ENCODE measurements at places on chromosomes 7 and 10. TPM values are rescaled to one million over a fixed set of nuclear protein-coding genes. Genes with fewer than 3 reads are reported as not detected.

ZNF736 gene
- not detected for total RNA-seq

DOCK1 gene
- 53.1 TPM for total RNA-seq

ITIH5 gene
- 4.1 TPM for total RNA-seq

SPDYE6 gene
- total RNA-seq, result not detected

MRLN gene
- not detected for total RNA-seq

AGBL3 gene
- total RNA-seq, result 0.94 TPM

DNA sequence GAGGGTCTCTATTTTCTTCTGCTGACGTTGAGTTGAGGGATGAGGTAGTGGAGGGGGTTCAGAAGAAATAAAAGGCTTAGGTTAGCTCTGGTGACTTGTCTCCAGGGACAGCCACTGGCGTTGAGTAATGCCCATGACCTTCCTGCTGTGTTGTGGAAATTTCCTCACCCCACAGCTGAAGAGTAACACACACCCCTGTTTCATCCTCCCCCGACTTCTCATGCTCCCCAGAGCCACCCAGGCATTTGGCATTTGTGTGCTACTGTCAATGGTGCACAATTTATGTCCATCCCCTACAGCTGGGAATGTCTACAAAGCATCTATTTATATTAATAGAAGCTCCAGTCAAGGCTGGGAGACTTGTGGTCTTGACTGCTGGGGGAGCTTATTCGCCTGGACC, 4.7 kb upstream of the TMEM72 start:
- no peaks in the 10 kb centered on the region for H3K36me3 ChIP-seq
- no peak overlapping the region for H3K4me3 ChIP-seq
- no peak for DNase-seq

GRCh38 chr10:94286901-94287300, 75.8 kb downstream of the NOC3L start:
- H3K36me3 ChIP-seq, result peaks cover 7% of the 10 kb centered on the region
- peaks cover 48% of the 10 kb centered on the region for H3K4me1 ChIP-seq
- no peaks in the 10 kb centered on the region for H3K27me3 ChIP-seq
- DNase-seq, result no peak

- H3K4me1 ChIP-seq, result no peaks in the 10 kb centered on the region
- no peaks in the 10 kb centered on the region for H3K27me3 ChIP-seq
- no peaks in the 10 kb centered on the region for H3K36me3 ChIP-seq
- H3K27ac ChIP-seq, result no peak overlapping the region
- DNase-seq, result no peak
- H3K4me3 ChIP-seq, result no peak overlapping the region
Measured at GRCh38 chr10:98880971-98881370, 354.7 kb downstream of the HPSE2 start.

DNA sequence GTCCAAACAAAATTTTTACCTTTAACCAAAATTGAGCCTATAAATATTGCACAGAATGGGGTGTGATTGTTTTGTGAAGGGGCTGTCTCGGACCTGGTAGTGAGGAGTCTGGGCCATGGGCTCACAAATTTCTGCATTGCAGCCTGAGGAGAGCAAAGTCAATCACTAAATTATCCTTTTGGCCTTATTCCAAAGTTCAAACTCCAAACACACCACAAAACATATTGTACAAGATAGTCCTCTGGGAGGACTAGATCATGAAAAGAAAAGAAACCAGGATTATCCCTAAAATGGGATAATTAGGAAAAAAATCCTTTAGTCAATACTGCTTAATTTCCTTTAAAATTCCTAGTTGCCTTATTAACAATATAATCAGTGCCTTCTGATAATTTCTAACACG, 115.5 kb downstream of the BUB3 start:
- no peaks in the 10 kb centered on the region for H3K36me3 ChIP-seq
- H3K4me1 ChIP-seq, result peaks cover 23% of the 10 kb centered on the region
- no peaks in the 10 kb centered on the region for H3K27me3 ChIP-seq
- H3K27ac ChIP-seq, result no peak overlapping the region
- H3K4me3 ChIP-seq, result no peak overlapping the region

- no peak overlapping the region for H3K27ac ChIP-seq
- no peaks in the 10 kb centered on the region for H3K4me1 ChIP-seq
- no peaks in the 10 kb centered on the region for H3K36me3 ChIP-seq
- no peak for DNase-seq
- H3K27me3 ChIP-seq, result no peaks in the 10 kb centered on the region
Measured at GRCh38 chr10:131070856-131071255, 240.7 kb downstream of the TCERG1L start.

DNA sequence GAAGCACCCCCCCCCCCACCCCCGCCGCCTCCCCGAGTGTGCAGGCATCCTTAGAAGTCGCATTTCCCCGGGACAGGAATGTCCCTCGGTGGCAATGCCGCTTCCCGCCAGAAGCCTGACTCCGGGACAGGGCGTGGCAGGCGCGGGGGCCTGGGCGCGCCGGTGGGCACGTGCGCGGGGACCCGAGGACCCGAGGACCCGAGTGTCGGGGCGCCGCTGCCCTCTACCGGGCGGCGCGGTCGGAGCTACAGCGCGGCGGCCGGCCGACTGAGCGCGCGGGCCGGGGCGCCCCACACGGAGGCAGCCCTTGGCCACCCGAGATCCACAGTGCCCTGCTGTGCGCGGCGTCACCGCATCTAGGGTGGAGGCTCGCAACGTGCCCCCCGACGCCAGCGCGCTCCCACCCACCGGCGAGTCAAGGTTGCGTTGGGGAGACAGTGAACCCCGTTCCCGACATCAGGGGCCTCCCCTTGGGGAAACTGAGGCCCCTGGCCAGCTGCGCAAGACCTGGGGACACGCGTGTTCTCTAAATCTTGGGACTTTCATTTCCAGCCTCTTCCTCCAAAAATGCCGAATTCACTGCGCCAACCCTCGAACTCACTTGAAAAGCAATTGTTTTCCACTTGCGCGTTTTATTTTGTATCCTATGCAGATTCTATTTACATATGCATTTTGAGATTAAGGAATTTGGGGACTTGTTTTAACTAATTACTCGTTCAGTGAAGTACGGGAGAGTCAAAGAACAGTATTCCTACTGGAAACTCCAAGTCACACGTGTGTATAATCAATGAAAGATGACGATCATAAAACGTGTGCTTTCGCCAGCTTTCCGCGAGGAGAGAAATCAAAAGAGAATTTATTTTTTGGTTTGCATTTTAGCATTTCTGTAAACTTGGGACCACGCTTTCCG, 3.1 kb upstream of the CUX1 start:
- H3K36me3 ChIP-seq, result no peaks in the 10 kb centered on the region
- H3K4me1 ChIP-seq, result peaks cover 30% of the 10 kb centered on the region
- no peak for DNase-seq
- H3K27me3 ChIP-seq, result peaks cover 3% of the 10 kb centered on the region

DNA sequence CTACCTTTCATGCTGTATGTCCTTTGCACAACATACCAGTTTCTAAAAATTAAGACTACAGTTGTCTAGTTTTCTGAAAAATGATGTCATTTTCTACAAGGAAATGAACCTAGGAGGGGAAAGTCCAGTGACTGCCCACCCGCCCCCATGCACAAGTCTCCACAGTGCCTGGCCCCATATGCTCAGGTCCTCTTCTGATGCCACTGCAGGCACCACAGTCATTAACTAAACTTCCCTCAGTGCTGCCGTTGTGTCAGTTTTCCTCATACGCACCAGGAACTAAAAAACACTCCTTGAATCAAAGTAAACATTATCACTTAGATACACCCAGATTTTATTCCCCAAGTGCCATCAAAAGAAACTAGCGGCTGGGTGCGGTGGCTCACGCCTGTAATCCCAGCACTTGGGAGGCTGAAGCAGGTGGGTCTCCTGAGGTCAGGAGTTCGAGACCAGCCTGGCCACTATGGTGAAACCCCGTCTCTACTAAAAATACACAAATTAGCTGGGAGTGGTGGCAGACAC, 6.9 kb upstream of the TNS3 start:
- no peak overlapping the region for H3K4me3 ChIP-seq
- DNase-seq, result no peak
- peaks cover 75% of the 10 kb centered on the region for H3K4me1 ChIP-seq
- no peaks in the 10 kb centered on the region for H3K36me3 ChIP-seq

- peaks cover 13% of the 10 kb centered on the region for H3K4me1 ChIP-seq
- H3K27me3 ChIP-seq, result no peaks in the 10 kb centered on the region
- H3K4me3 ChIP-seq, result no peak overlapping the region
- peaks cover 4% of the 10 kb centered on the region for H3K36me3 ChIP-seq
- no peak for DNase-seq
Measured at GRCh38 chr10:29119374-29119773, 169.5 kb upstream of the LYZL1 start.

- H3K27ac ChIP-seq, result no peak overlapping the region
- H3K4me1 ChIP-seq, result peaks cover 5% of the 10 kb centered on the region
- peaks cover 9% of the 10 kb centered on the region for H3K36me3 ChIP-seq
- no peak for DNase-seq
- H3K27me3 ChIP-seq, result no peaks in the 10 kb centered on the region
Measured at GRCh38 chr7:98294798-98295382, 13.4 kb downstream of the BRI3 start.

DNA sequence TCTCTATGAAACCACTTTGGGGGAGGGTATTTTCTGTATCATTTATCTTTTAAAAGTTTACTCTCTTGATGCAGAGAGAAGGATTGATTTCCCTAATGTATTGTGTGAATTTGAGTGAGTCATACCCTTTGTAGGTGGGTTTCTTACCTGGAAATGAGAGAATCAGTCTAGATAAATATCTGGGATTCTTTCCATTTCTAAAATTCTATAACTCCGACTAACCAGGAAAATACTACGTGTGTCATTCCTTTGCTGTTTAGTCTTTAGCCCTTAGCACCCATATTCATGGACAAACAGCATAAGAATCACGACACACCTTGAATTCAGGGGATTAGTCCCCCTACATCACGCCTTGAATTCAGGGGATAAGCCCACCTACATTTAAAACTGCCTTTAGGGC, 139.1 kb downstream of the GATA3 start:
- H3K27me3 ChIP-seq, result peaks cover 6% of the 10 kb centered on the region
- no peaks in the 10 kb centered on the region for H3K36me3 ChIP-seq
- H3K4me1 ChIP-seq, result no peaks in the 10 kb centered on the region
- H3K4me3 ChIP-seq, result no peak overlapping the region

DNA sequence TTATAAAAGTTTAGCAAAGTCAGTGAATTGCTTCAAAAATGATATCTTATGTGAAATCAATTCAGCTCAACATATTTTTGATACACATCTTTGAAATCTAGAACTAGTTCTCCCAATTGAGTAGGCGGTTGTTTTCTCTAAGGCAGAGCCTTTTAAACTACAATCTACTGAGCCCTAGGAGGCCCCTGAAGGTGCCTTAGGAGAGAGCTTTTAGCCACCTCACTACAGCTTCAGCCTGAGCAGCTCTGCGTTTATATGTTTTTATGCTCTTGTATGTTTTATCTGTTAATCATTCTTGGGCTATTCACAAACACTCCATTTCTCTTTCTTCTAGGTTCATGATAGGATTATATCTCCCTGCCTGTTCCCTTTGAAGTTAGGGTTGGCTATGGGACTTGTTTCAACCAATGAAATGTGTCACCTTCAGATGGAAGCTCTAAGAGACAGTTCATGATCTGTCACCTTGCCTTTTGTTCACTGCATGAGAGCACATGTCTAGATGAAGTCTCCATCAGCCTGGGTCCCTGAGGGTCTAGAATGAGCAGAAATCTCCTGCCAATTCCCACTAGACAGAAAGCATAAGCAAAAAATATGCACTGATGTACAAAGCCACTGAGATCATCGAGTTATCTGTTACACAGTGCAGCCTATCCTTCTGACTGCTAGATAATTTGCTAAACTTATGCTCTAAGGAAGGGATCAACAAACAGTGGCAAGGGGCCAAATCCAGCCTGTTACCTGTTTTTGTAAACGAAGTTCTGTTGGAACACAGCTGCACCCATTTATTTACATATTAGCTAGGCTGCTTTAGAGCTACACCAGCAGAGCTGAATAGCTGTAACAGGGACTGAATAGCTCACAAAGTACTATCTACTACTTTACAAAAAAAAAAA, 128.5 kb upstream of the CDK1 start:
- no peaks in the 10 kb centered on the region for H3K27me3 ChIP-seq
- H3K4me3 ChIP-seq, result no peak overlapping the region
- H3K36me3 ChIP-seq, result no peaks in the 10 kb centered on the region
- no peak overlapping the region for H3K27ac ChIP-seq
- DNase-seq, result no peak
- H3K4me1 ChIP-seq, result peaks cover 3% of the 10 kb centered on the region

- peaks cover 44% of the 10 kb centered on the region for H3K4me1 ChIP-seq
- no peak for DNase-seq
- H3K27ac ChIP-seq, result no peak overlapping the region
- peaks cover 3% of the 10 kb centered on the region for H3K36me3 ChIP-seq
- no peaks in the 10 kb centered on the region for H3K27me3 ChIP-seq
Measured at GRCh38 chr7:112104120-112104519, 102.1 kb downstream of the DOCK4 start.

DNA sequence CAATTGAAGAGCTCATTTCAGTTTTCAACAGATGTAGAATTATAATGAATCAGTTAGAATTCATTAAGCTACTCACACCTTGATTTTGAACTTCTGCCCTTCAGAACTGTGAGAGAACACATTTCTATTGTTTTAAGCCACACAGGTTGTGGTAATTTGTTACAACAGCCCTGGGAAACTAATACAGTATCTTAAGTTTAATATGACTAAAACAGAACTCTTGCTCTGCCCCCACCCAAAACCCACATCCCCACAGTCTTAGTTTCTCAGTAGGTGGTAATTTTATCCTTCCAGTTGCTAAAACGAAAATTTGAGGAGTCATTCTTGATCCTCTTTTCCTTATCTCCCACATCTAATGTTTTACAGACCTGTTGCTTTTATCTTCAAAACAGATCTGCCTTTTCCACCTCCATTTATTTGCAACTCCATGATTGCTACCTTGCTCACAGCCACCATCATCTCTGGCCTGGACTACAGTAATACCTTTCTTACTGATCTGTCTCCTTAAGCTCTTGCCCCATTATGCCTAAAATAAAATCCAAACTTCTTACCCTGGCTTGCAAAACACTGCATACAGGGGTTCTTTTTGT, 72.8 kb upstream of the NXPH1 start:
- H3K4me1 ChIP-seq, result no peaks in the 10 kb centered on the region
- DNase-seq, result no peak
- H3K36me3 ChIP-seq, result no peaks in the 10 kb centered on the region
- H3K27me3 ChIP-seq, result peaks cover 10% of the 10 kb centered on the region

DNA sequence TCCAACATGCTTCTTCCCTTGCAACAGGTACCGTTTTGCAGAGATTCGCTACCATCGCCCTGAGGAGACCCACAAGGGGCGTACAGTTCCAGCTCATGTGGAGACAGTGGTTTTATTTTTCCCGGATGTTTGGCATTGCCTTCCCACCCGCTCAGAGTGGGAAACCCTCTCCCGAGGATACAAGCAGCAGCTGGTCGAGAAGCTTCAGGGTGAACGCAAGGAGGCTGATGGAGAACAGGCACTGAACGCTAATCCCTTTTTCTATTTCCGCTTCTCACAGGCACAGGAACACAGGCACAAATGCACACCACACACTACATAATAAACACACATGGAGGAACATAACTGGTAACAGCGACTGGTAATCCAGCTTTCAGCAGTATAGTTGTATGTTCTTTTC, 35.2 kb downstream of the CCAR1 start:
- H3K4me1 ChIP-seq, result no peaks in the 10 kb centered on the region
- no peak overlapping the region for H3K27ac ChIP-seq
- no peak for DNase-seq
- H3K4me3 ChIP-seq, result no peak overlapping the region
- H3K27me3 ChIP-seq, result no peaks in the 10 kb centered on the region

- H3K4me1 ChIP-seq, result peaks cover 9% of the 10 kb centered on the region
- H3K27ac ChIP-seq, result no peak overlapping the region
- H3K4me3 ChIP-seq, result no peak overlapping the region
- DNase-seq, result no peak
- peaks cover 14% of the 10 kb centered on the region for H3K36me3 ChIP-seq
Measured at GRCh38 chr7:38753347-38753746, 122.2 kb upstream of the AMPH start.

- H3K27ac ChIP-seq, result peak overlapping the region; percentile 100
- peaks cover 84% of the 10 kb centered on the region for H3K4me1 ChIP-seq
Measured at GRCh38 chr7:134941185-134941900, 45.0 kb upstream of the AGBL3 start.

Measured in chondrocyte (in vitro differentiated cells).